Stimulated activated CD8-positive, alpha-beta memory T cell treated with anti-CD3 and anti-CD28 coated beads, Interleukin-4, amount 100 ng/mL, for 4 hours (primary cell): ENCODE measurements at places on chromosomes 1 and 21.

DNA sequence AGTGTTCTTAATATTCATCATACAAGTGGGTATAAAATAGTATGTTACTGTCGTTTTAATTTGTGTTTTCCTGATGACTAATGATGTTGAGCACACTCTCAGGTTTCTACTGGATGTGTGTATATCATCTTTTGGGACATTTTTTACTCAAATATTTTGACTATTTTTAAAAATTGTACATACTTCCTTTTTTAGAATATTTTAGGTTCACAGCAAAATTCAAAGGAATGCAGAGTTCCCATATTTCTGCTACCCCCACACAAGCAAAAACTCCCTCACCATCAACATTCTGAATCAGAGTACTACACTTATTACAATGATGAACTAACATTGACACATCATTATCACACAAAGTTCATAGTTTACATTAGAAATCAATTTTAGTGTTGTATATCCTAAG is 114.5 kb downstream of the DPYD start:
- DNase-seq: no peak

- no peak for DNase-seq
Measured at GRCh38 chr1:54987919-54988705, 7.7 kb downstream of the TMEM61 start.

GRCh38 chr1:220927442-220927841 is 48.2 kb downstream of the HLX start:
- DNase-seq: no peak

GRCh38 chr1:172746091-172746949 is 87.4 kb downstream of the FASLG start:
- no peak for DNase-seq

GRCh38 chr1:16088996-16089395 is 15.5 kb upstream of the FAM131C start:
- no peak for DNase-seq
